ENCODE measurements at places on chromosomes 12 and 14.

GRCh38 chr12:105773471-105773870 lies 365.3 kb downstream of the NUAK1 start:
- H3K36me3 ChIP-seq: no peaks in the 10 kb centered on the region
- no peak overlapping the region for H3K4me3 ChIP-seq
- no peaks in the 10 kb centered on the region for H3K4me1 ChIP-seq
- no peak overlapping the region for H3K27ac ChIP-seq

GRCh38 chr14:60723907-60724618 lies at the start of gene SIX4:
Gene SIX4, minus strand, starts transcription at chr14:60724351. Its CDS starts 277 bp downstream, at chr14:60724074.
- H3K27me3 ChIP-seq: no peaks in the 10 kb centered on the region
- peak; percentile 82 for DNase-seq
- no peaks in the 10 kb centered on the region for H3K36me3 ChIP-seq
- H3K4me3 ChIP-seq: peak within 1 kb of the TSS; percentile 58
- H3K27ac ChIP-seq: no peak within 1 kb of the TSS
- H3K4me1 ChIP-seq: peaks cover 20% of the 10 kb centered on the region

DNA sequence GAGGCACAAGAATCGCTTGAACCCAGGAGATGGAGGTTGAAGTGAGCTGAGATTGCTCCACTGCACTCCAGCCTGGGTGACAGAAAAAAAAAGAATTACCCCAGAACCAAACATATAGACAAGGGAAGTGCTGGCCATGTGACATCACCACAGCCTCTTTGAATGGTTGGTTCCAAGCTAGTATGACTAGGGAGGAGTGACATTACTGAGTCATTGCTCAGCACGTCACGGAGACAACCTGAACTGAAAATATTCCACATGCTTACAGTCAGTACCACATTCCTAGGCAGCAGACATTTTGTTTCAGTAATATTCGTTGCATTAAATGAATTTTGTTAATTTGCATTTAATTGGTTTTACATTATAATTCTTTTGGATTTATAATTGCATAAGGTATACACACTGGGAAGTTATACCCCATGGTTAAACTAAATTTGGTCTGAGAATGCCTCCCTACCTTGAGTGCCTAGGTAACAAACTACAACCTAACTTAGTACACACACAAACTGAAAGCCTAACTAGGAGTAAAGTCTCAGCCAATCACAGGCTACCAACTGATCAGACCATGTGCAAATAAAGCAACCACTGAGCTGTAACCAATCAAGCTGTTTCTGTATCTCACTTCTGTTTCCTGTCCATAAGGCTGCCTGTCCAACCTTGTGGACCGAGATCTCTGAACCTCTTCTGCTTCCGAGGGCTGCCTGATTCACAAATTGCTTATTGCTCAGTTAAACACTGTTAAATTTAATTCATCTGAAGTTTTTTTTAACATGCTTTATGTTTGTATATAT lies 164.4 kb downstream of the CAND1 start:
- H3K36me3 ChIP-seq: no peaks in the 10 kb centered on the region
- H3K27ac ChIP-seq: peak overlapping the region; percentile 19
- H3K27me3 ChIP-seq: no peaks in the 10 kb centered on the region
- DNase-seq: no peak

DNA sequence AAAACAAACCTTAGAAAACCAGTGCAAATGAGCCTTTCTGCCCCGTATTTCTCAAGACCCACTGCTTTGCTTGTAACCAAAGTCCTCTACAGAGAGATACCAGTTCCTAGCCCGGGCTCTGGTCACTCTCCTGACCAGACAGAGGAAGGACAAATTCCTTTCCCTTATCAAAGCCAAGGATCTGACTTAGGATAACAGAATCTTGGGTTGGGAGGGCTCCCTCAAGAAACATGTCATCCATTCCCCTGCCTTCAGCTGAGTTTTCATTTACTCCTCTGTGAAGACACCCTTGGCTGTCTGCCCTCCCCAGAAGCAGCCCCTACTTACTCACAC lies 116.0 kb upstream of the PARP11 start:
- H3K27ac ChIP-seq: no peak overlapping the region
- no peaks in the 10 kb centered on the region for H3K27me3 ChIP-seq
- no peak overlapping the region for H3K4me3 ChIP-seq
- DNase-seq: no peak
- no peaks in the 10 kb centered on the region for H3K4me1 ChIP-seq
- no peaks in the 10 kb centered on the region for H3K36me3 ChIP-seq

- peaks cover 10% of the 10 kb centered on the region for H3K36me3 ChIP-seq
- H3K27me3 ChIP-seq: no peaks in the 10 kb centered on the region
- peaks cover 71% of the 10 kb centered on the region for H3K4me1 ChIP-seq
- H3K4me3 ChIP-seq: no peak overlapping the region
- peak overlapping the region; percentile 89 for H3K27ac ChIP-seq
- no peak for DNase-seq
These were observed 15.9 kb downstream of the DEGS2 start for GRCh38 chr14:100143523-100143922.

- DNase-seq: no peak
- no peak overlapping the region for H3K4me3 ChIP-seq
- H3K27ac ChIP-seq: no peak overlapping the region
- H3K36me3 ChIP-seq: no peaks in the 10 kb centered on the region
- no peaks in the 10 kb centered on the region for H3K4me1 ChIP-seq
These were observed 79.2 kb upstream of the RTL1 start for GRCh38 chr14:100982762-100983161.

GRCh38 chr12:131097202-131098177 lies 143.8 kb downstream of the ADGRD1 start:
- no peaks in the 10 kb centered on the region for H3K4me1 ChIP-seq
- no peaks in the 10 kb centered on the region for H3K36me3 ChIP-seq
- no peak overlapping the region for H3K4me3 ChIP-seq

- no peak for DNase-seq
- no peaks in the 10 kb centered on the region for H3K36me3 ChIP-seq
- H3K27me3 ChIP-seq: no peaks in the 10 kb centered on the region
- H3K27ac ChIP-seq: no peak overlapping the region
These were observed 57.6 kb downstream of the EID3 start for GRCh38 chr12:104360983-104361707.

GRCh38 chr12:132728502-132728901 lies 17.9 kb downstream of the PGAM5 start:
- H3K4me1 ChIP-seq: no peaks in the 10 kb centered on the region
- no peak overlapping the region for H3K4me3 ChIP-seq
- H3K36me3 ChIP-seq: peaks cover 92% of the 10 kb centered on the region
- H3K27me3 ChIP-seq: no peaks in the 10 kb centered on the region

DNA sequence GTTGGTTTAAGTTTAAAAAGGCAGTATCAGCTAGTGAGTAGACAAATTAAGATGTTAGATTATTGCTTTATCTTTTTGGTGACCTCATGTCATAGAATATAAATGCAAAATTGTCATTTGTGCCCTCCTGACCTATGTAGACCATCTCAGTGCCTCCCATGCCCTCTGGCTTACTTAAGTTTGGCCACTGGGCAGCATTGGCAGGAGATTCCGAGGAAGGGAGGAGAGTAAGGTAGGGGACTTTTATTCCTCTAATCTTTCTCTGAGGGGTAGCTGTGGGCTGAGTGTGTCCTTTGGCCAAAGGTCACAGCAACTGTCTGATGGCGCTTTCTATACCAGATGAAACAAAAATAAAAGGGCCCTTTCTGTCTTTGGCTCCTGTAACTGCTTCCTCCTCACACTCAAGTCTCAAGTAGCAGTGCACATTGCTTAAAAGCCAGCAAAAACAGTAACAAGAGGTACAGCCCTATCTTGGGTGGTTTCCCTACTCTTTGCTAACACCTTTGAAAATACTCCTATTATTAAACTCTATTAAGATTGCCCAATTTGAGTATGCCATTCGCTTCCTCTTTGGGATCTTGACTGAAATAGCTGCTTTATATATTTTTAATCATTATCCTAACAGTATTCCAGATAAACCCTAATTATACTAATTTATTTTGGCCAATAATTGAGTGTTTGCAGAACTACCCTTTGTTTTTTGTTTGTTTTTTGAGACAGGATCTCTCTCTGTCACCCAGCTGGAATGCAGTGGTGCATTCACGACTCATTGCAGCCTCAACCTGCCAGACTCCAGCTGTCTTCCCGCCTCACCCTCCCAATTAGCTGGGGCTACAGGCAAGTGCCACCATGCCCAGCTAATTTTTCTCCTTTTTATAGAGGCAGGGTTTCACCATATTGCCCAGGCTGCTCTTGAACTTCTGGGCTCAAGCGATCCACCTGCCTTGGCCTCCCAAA lies 56.5 kb upstream of the KCNH3 start:
- no peaks in the 10 kb centered on the region for H3K27me3 ChIP-seq
- H3K4me3 ChIP-seq: no peak overlapping the region
- no peak overlapping the region for H3K27ac ChIP-seq
- H3K4me1 ChIP-seq: no peaks in the 10 kb centered on the region
- peaks cover 2% of the 10 kb centered on the region for H3K36me3 ChIP-seq

DNA sequence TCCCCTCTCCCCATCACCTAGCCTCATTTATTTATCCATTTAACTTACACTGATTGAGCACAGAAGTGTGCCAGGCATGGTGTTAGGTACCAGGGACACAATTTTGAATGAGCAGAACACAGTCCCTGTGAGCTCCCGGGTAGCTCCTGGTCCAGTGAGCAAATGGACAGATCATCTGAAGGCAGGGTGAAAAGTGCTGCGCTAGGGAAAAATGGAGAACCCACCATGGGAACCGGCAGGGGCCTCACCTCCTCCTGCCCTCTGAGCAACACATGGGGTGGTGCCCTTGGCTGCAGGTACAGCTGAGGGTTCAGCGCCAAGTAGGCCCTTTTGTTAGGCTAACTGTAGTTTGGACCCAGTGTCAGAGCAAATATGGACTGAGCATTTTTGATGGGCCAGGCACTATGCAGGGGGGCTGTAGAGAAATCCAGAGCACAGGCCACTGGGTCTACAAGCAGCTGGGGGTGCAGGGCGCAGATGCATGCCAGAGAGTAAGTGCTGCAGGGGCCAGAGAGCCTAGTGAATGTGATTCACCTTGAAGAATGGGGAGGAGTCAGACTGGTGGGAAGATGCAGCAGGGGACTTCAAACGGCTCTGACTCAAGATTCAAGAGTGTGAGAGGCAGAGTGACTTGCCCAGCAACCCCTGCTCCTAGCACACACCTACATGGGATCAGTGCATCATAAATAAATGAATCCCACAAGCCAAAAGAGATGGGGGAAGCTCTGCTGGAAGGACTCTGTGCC lies 28.2 kb downstream of the LTBP2 start:
- peaks cover 20% of the 10 kb centered on the region for H3K4me1 ChIP-seq
- no peak overlapping the region for H3K4me3 ChIP-seq
- H3K36me3 ChIP-seq: no peaks in the 10 kb centered on the region
- no peak for DNase-seq
- H3K27ac ChIP-seq: no peak overlapping the region

DNA sequence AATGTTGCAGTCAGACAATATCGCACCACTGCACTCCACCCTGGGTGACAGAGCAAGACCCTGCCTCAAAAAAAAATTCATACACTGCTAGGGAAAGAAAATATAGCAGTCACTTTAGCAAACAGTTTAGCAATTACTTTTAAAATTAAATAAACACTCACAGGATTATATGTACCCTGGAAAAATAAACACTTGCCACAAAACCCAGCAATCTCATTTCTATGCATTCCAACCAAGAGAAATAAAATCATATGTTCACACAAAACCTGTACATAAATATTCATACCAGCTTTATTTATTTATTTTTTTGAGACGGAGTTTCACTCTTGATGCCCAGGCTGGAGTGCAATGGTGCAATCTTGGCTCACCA lies 20.2 kb downstream of the ATXN2 start:
- H3K27me3 ChIP-seq: no peaks in the 10 kb centered on the region
- no peak for DNase-seq
- H3K4me1 ChIP-seq: peaks cover 16% of the 10 kb centered on the region
- H3K27ac ChIP-seq: no peak overlapping the region

- H3K4me1 ChIP-seq: peaks cover 9% of the 10 kb centered on the region
- no peak overlapping the region for H3K4me3 ChIP-seq
- no peaks in the 10 kb centered on the region for H3K27me3 ChIP-seq
- H3K36me3 ChIP-seq: no peaks in the 10 kb centered on the region
These were observed 965 bp upstream of the NOS1 start for GRCh38 chr12:117362391-117362790.

GRCh38 chr12:89166525-89166934 lies 185.8 kb downstream of the DUSP6 start:
- H3K36me3 ChIP-seq: no peaks in the 10 kb centered on the region
- no peak overlapping the region for H3K4me3 ChIP-seq
- peaks cover 12% of the 10 kb centered on the region for H3K4me1 ChIP-seq
- no peak for DNase-seq
- H3K27me3 ChIP-seq: no peaks in the 10 kb centered on the region

DNA sequence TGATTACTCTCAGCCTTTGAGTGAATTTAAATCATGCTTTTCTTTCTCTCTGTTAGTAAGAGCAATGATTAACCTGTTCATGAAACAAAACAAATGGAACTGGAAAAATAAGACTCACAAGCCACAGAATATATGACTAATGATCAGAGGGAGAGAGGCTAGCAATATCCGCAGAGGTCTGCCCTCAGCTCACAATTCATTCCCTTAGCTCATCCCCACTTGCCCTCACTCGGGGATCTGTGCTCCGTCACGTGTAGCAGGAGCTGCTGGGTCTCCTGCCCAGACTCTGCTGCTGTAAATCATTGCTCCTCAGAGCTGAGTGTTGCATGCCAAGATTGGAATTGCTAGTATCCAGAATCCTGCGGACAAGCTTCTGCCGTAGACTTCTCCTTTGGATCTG lies 53.1 kb upstream of the GNG2 start:
- no peaks in the 10 kb centered on the region for H3K27me3 ChIP-seq
- H3K4me1 ChIP-seq: no peaks in the 10 kb centered on the region
- H3K4me3 ChIP-seq: no peak overlapping the region
- DNase-seq: no peak

DNA sequence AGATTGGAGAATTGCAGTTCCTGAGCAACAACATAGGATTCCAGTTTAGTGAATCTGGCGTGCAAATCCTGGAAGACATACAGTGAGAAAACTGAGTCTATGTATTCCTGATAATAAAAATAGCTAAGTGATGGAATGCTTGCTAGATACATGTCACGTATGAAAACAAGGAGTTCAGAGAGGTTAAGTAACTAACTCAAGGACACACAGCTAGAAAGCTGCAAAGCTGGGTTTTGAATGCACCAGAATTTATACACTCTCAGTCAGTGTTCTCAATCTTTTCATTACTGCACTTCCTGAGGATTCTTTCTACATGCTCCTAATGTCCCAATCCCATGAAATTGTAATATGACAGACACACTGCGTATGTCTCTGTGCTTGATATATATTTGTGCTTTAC lies 35.3 kb downstream of the TBX3 start:
- no peak overlapping the region for H3K27ac ChIP-seq
- no peak overlapping the region for H3K4me3 ChIP-seq
- H3K4me1 ChIP-seq: no peaks in the 10 kb centered on the region
- H3K36me3 ChIP-seq: no peaks in the 10 kb centered on the region
- DNase-seq: no peak
- H3K27me3 ChIP-seq: no peaks in the 10 kb centered on the region

Measured in upper lobe of left lung (tissue), 6 donors.